Activated T-cell treated with anti-CD3 and anti-CD28 coated beads for 48 hours (primary cell): ENCODE measurements at places on chromosomes 2 and 18.
A peak's percentile ranks its signal among the peaks of the same experiment; 100 is the strongest.

- peak; percentile 41 for DNase-seq
Observed at GRCh38 chr2:102301867-102302362, 9.4 kb upstream of the IL1RL1 start.

- DNase-seq, result no peak
Observed at GRCh38 chr18:63144748-63145147, 174.8 kb downstream of the BCL2 start.

GRCh38 chr18:24942144-24942543 lies 409.8 kb downstream of the ZNF521 start:
- no peak for DNase-seq

GRCh38 chr2:153005071-153005730 lies 286.8 kb downstream of the ARL6IP6 start:
- DNase-seq, result no peak

DNA sequence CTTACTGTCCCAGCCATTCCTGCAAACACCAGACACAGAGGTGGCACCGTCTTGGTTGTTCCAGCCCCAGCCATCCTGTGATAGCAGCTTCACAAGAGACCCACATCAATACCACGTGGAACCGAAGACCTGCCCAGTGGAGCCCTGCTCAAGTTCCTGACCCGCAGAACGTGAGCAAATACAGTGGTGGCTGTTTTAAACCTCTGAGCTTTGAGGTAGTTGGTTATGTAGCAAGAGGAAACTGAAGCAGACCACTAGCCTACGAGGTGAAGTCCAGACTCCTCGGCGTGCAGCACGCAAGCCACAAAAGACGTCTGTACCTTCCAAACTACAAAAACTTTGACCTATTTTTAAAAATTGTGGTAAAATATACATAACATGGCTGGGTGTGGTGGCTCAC lies 96.1 kb upstream of the ODC1 start:
- peak; percentile 8 for DNase-seq

- no peak for DNase-seq
Observed at GRCh38 chr2:25710750-25711149, 37.4 kb upstream of the DTNB start.

GRCh38 chr18:32420084-32420750 lies 50.5 kb downstream of the GAREM1 start:
- DNase-seq, result no peak

GRCh38 chr2:239289545-239289944 lies 111.3 kb downstream of the HDAC4 start:
- DNase-seq, result no peak

DNA sequence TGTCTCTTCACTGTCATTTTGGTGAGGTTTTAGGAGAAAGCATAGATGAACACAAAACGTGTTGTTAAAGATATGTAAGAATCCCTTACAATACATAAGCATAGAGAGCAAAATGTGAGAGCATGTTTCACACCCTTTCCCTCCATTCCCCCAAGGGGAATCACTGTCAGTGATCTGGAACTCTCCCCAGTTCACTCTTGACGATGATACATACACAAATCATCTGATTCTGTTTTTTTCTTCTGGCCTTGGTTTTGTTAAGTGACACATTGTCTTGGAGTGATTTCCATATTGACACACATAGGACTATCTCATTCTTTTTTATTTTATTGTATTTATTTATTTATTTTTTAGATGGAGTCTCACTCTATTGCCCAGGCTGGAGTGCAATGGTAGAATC lies 53.7 kb upstream of the TANC1 start:
- no peak for DNase-seq

- DNase-seq, result no peak
Observed at GRCh38 chr2:203427061-203427460, 98.9 kb downstream of the ABI2 start.

DNA sequence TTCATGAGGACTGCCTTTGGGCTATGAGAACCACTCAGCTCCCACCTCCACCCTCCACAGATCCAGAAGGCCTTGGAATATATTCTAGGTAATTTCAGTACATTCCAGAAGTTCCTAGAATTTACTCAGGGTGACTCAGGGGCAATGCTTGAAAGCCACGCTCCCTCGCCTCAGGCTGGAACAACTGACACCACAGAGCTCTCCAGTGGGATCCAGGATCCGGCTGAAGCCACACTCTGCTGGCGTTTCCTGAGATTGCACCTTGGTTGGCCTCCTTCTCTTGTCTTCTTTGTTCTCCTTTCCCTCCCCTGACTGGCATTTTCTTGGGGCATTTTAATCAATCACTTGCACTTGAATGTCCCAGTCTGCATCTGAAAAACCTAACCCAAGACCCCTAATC lies 92.6 kb upstream of the KCNE4 start:
- DNase-seq, result no peak

DNA sequence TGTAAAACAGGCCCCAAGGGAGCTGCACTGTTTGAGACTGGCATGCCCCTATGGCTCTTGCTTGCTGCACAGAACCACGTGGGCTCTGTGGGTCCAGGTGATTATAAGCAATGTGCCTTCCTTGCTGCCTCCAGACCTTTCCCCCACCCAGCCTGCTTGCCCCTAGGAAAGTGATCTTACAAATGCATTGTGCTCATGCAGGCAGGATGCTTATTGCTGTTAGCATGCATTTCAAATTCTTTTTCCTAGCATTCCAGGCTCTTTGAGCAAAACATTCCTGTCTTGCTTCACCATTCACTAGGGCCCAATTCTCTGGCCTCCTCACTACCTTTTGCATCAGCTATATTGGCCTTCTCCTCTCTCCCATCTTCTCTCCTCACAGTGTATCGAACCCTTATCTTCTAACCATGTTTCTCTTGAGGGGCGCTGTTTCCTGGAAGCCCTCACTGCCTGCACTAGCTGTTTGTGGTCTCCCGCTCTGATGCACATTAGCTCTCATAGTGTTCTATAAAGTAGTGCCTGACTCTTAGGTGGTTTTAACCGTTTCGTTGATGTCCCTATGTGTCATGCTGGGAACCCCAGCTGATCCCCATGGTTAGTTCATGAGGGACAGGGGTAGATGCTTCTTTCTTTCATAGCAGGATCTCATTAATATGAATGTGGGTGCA lies 152.9 kb upstream of the EPAS1 start:
- peak; percentile 12 for DNase-seq

DNA sequence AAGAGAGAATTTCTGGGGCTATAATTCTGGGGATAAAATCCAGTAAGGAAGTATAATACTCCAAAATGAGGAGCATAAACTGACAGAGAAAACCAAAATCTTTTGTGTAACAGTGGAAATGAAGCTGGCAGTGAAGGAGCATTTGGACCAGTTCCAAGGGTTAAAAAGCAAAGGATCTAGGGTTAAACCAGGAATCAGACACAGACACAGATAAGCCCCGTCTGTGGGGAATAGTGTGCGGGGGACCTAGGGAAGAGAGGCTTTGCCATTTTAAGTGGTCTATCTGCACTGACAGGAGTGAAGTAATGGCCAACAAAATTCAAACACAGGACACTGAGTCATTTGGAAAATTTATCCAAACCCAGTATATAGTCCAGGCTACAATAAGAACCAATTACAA lies 23.4 kb downstream of the SAP130 start:
- DNase-seq, result no peak

DNA sequence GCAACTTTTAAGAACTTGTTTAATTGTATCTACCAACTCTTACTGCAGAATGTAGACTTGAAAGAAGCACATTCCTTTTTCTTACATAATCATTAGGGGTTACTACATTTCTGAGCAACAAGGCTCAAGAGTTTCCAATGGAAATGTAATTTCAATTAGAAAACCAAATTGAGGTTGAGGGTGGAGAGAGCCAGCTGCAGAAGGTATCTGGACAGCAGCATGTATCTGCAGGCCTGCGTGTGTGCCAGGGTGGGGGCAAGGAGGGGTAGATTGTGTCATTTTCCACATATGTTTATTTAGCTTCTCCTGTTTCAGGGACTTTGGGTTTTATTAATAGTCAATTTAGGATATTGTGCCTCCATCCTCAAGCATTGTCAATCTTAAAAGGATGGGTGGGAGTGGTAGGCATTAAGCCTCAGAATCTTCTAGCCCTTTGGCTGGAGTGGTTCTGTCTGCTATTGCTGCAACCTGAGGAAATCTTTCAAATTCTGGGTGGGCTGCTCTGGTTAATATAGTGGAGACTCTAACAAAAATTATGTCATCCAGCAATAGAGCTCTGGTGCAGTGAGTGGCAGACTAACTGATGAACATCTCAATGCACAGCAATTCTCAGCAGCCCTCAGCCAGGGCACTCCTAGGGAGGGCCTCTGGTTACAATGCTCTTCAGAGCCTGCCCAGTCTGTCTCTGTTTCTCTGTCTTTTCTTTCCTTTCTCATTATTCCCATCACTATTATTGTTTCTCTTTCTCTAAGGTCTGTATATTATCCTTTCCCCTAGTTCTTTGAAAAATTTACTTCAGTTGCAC lies 151.4 kb downstream of the RPIA start:
- no peak for DNase-seq

DNA sequence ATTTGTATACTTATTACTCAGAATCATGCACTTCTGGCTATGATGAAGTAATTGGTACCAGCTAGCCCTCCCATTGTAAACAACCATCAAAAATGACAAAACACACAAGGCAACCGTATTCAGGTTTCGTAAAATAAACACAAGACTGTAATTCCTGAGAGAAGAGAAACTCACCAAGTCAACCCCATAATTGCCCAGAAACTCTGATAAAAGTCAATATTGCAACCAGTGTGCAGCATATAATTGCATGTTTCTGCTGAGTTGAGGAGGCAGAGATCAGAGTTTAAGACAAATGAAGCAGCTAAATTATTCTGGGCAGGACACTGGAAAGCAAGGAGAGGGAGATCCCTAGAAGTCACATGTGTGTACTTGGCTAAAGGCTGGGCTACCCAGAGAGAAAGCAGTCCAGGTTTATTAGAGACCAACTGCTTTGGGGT lies 90.3 kb downstream of the ROCK2 start:
- no peak for DNase-seq

DNA sequence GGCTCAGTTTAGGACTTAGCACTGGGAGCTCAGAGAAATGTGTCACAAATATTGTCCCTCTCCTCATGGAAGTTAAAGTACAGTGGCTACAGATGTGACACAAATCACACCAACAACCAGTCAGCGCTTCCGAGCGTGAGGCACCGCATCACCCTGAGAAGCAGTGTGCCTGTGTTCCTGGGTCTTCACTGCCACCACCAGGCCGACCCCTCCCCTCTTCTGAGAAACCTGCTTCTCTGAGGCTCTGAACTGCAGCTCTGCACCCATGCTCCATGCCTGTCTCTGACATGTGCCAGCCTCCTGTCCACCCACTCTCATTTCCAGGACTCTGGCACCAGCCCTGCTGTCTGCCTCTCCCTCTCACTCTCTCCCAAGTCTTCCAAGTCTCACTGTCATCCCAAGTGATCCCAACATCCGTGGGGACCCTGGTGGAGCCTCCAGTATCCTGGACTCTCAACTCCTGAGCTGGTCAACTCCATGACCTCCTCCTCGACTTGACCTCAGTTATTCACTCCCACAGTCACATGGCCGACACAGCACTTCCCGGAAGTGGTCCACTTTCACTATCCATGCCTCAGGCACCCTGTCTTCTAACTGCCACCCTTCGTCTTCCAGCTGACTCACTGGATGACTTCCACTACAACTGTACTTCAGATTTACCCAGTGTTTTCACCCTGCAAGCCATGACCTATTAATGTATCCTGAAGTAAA lies 73.5 kb downstream of the FBXO15 start:
- no peak for DNase-seq

DNA sequence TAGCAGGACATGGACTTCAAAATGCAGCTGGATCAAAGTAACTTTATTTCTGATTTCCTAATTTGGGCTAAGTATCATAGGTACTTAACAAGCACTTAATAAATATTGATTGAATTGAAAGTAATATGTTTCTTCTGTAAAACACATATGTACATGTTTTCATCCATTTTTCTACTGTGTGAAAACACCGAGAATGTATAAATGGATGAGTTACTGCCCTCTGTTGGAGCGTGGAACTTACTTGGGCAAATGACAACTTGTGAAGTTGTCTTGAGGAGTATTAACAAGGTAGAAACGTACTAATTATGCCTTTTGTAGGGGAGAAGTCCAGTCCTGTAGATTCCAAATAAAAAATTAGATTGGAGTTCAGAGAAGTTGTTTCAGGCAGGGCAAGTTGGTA lies 87.2 kb downstream of the PHLPP1 start:
- DNase-seq, result no peak

DNA sequence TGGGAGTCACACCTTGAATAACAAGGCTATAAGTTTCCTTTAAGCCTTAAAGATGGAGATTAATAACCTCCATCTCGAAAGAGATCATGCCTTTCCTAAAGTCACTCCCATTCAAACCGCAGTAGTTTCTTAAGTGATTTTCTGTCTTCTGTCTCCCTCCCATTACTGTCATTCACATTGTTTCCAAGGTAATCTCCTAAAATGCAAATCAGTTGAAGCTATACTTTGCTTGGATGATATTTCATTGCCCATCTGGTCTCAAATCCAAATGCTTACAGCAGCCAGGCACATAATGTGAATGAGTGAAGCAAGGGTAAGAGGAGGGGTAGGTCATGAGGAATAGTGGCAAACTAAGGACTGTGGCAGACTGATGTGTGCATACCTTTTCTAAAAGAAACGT lies 116.4 kb downstream of the CCDC141 start:
- DNase-seq, result no peak

- no peak for DNase-seq
Observed at GRCh38 chr18:65659912-65660311, 90.9 kb upstream of the CDH7 start.
